ENCODE measurements at places on chromosomes 7 and 10.

- no peak for DNase-seq
Observed at GRCh38 chr7:10939237-10939910, 34.3 kb upstream of the PHF14 start.

DNA sequence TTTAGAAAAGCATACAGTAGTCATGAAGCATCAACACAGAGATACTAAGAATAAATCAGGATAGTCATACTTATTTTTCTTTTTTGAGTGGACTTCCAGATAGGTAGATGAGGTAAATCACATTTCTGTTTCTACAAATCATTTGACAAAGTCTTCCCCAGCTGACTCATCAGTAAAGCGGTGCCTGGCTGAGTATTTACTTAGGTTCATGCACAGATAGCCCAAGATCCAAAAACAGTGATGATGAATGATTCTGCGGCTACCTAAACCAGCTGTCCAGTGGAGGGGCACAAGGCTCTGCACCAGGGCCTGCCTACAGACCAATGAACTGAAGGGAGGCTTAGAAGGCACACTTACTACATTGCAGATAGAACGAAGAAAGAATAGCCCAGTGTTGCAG, 113.1 kb downstream of the PARP12 start:
- no peak for DNase-seq

DNA sequence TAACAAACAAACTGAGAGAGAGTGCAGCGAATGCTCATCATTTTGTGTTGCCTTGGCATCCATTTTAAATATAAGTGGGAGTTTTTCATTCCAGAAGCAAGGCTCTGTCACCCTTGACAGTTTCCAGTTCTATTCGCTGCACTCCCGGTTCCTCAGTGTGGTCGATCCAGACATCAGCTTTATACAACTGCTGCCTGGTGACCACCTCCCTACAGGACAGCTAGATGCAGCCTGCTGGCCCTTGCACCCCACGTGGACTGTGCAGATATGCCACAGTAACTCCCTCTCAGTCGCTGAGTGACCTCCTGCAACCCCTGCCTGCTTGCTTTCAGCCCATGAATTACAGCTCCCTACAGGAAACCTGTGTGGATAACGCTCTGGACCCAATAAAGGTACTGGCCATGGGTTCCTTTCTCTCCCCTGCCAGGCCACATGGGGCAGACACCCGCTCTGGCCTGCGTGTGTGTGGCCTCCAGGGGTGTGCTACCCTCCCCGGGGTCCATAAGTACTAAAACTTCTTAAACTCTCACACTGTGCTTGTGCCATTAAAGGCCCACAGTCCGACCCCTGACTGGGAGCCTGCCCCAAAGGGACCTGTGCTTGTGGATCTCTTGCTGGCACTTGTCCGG, 23.6 kb downstream of the BEND7 start:
- DNase-seq = no peak

GRCh38 chr10:114821293-114821914, at the start of gene FHIP2A:
FHIP2A (plus strand) TSS chr10:114821780; CDS start chr10:114822079, 299 bp downstream.
- DNase-seq = peak; percentile 84

All from CD4-positive, alpha-beta T cell treated with Interleukin-4 for 1 hour (primary cell).